ENCODE measurements at places on chromosomes 4 and X.

GRCh38 chrX:37437160-37437559 lies 88.0 kb downstream of the PRRG1 start:
- no peak for DNase-seq

GRCh38 chrX:13646154-13646549 lies 6.8 kb upstream of the TCEANC start:
- DNase-seq: peak; percentile 23

GRCh38 chrX:137290011-137290410 lies 256.2 kb upstream of the GPR101 start:
- no peak for DNase-seq

DNA sequence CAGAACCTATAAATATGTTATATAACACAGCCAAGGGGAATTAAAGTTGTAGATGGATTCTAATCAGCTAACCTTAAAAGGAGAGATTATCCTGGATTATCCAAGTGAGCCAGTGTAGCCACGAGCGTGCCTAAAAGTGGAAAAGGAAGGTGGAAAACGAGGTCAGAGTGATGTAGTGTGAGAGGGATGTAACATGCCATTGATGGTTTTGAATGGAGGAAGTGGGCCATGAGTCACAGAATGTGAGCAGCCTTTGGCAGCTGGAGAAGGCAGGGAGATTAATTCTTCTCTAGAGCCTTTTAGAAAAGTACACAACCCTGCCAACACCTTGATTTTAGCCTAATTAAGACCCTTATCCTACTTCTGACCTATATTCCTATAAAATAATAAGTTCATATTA lies 149.1 kb downstream of the SLC39A8 start:
- DNase-seq: no peak

DNA sequence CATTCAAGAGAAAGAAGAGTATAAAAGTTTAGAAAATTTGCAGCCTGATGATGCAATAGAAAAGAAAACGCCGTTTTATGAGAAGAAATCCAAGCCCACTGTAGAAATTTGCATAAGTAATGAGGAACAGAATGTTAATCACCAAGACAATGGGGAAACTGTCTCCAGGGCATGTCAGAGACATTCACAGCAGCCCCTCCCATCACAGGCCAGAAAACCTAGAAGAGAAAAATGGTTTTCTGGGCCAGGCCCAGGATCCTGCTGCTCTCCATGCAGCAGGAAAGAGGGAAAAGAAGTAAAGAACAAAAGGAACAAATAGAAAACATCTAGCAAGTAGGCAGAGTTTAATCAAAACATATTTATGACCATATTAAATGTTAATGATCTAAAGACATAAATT lies 119.0 kb downstream of the ANKRD50 start:
- DNase-seq: no peak

GRCh38 chr4:86791126-86791525 lies 58.1 kb downstream of the SLC10A6 start:
- no peak for DNase-seq

- no peak for DNase-seq
Observed at GRCh38 chrX:104721854-104722253, 155.9 kb downstream of the IL1RAPL2 start.

GRCh38 chr4:142728233-142728632 lies 117.9 kb downstream of the INPP4B start:
- DNase-seq: no peak

- no peak for DNase-seq
Observed at GRCh38 chr4:140312100-140312499, 61.3 kb upstream of the SCOC start.

- no peak for DNase-seq
Observed at GRCh38 chrX:39836802-39837420, 260.8 kb downstream of the BCOR start.

GRCh38 chrX:39795605-39796004 lies 302.2 kb downstream of the BCOR start:
- no peak for DNase-seq

- DNase-seq: no peak
Observed at GRCh38 chr4:17493619-17494018, 18.3 kb downstream of the QDPR start.

DNA sequence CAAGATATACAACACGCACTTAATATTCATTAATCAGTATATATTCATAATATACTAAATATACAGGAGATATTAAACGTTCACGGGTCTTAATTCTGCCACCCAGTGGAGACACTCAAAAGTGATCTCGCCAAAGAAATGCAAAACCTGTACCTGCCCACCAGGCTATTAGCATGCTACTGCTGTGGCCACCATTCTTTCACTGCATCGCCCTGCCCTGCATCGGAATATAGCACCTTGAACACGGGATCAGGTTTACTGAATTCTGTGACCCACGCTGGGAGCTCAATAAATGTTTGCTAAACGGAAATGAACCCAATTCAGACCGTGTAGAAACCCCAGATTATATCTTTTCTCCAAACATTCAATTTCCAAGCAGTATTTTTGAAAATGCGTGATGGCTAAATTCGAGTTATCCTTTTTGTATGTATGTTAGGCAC lies 840 bp upstream of the CLCN3 start:
- peak; percentile 20 for DNase-seq

GRCh38 chr4:128349921-128350320 lies 62.3 kb upstream of the PGRMC2 start:
- no peak for DNase-seq

GRCh38 chrX:104130808-104131207 lies 18.5 kb downstream of the ZCCHC18 start:
- DNase-seq: no peak

- DNase-seq: no peak
Observed at GRCh38 chr4:127421437-127421836, 211.3 kb upstream of the INTU start.

DNA sequence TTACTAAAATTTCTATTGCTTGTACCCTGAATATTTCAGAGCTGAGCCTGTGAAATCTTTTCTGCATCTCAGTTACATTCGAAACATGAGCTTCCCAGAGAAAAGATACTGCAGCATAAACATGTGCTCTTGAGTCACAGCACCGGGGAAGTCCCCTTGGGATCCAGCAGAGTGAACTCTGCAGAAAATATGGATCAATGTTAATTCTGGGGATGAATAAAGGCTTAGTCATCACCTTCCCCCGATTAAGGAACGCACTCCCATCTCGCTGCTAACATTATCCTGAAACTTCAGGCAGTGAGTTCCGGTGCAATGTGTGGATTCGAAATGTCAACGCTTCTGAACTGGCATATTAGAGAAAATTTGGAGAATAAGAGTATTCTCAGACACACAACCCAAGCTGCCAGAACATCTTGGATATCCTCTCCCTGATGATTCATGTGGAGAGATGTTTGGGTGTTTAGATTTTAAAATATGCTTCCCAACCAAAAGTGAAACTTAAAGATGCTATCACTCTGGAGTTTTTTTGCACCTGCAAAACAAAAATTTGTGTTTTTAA lies 90.8 kb downstream of the IRF2 start:
- DNase-seq: no peak

DNA sequence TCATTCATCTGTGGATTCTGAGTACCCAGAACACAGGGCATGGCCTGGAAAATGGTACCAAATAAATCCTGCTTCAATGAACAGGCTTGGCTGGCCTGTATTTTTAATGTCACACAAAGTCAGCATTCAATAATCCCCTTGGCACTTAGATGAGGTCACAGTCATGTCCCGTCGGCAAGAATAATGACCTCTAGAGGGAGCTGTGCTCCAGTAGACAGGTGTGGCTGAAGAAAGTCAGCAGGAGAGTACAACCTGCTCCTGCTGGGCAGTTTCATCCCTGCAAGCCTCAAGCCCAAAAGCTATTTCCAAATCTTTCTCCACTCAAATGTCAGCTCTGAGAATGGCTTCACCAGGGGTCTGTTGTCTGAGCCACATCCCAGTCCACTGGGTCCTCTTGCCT lies 404.0 kb upstream of the F9 start:
- DNase-seq: peak; percentile 40

- peak; percentile 33 for DNase-seq
Observed at GRCh38 chr4:88211473-88212252, 53.2 kb upstream of the ABCG2 start.

GRCh38 chr4:169774466-169775445 lies 17.0 kb upstream of the HPF1 start:
- DNase-seq: no peak

- DNase-seq: no peak
Observed at GRCh38 chrX:10034740-10035260, 67.6 kb downstream of the CLDN34 start.

DNA sequence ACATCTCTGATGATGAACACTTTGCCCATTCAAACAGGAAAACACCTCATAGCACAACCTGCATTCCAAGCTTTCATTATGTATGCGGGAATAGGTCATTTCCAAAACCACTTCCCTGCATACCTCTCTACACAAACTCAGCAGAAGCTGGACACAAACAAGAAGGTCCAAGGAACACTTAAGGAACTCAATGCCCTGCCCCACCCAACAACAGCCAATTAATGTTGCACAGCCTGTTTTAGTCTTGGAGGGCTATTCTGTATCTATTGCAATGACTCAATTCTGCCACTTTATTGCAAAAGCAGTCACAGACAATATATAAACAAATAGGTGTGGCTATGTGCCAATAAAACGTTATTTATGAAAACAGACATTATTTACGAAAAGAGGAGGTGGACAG lies 16.7 kb downstream of the OPHN1 start:
- DNase-seq: no peak

DNA sequence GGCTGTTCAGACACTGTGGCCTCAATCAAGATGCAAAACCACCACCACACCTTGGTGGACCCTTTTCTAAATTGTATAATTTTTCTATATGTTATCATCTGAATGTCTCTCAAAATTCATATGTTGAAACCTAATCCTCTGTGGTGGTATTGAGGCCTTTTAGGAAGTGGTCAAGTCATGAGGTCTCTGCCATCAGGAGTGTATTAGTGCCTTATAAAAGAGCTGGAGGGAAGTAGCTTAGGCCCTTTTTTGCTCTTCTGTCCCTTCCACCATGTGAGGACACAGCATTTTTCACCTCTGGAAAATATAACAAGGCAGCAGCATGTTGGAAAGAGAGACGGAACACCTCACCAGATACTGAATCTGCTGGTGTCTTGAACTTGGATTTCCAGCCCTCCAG lies 30.5 kb upstream of the DKK2 start:
- no peak for DNase-seq

DNA sequence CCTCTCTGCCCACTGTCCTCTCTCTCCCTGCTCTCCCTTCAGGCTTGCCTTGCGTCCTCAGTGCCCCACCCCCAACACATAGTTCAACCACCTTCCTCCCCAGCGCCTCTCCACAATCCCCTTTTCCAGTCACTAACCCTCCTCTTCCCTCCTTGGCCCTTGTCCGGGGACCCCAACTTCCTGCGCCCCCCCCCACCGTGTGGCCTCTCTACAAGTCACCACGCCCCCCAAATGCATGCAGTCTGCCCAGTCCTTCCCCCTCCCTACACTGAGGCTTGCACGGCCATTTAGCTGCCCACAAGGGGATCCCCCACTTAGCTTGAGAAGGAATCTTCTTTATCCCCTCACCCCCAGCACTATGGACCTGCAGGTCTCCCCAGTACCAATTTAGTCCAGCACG lies 569 bp downstream of the CXCR3 start:
- DNase-seq: no peak

GRCh38 chr4:108008721-108009120 lies 19.0 kb downstream of the HADH start:
- DNase-seq: no peak

- DNase-seq: no peak
Observed at GRCh38 chrX:129790146-129790545, 10.4 kb downstream of the SASH3 start.

- no peak for DNase-seq
Observed at GRCh38 chrX:132967049-132967448, 8.6 kb upstream of the HS6ST2 start.

DNA sequence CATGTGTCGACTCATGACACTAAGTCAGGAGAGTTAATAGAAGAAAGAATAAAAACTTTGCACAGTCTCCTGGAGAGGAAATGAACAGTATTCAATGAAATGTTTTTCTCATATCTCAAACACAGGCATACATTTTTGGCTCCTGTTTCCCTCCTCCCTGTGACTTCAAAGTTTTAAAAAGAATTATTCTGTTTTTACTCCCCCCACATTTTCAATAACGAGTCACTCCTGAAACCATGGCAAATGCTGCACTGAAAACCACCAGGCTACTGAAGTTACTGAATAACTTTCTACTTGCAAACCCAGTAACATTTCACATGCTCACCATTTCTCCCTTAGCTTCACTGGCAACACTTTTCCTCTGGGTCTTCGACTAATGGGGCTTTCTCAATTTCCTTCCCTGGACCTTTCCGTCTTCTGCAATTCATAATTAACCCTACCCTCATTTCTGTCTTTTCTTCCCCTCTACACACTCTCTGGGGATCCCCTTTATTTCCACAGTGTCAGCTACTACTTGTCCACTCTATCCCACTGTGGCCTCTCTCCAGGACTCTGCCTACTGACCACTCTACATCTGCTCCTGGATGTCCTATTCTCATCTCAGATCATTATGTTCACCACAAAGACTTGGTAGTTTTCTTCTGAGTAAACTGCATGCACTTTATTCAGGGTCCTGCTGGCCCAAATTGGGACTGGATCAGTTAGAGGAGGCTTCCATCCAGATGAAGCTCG lies 225.8 kb upstream of the ETNPPL start:
- DNase-seq: no peak

GRCh38 chr4:177367336-177367735 lies 57.7 kb downstream of the NEIL3 start:
- DNase-seq: no peak

- DNase-seq: no peak
Observed at GRCh38 chr4:119080721-119081541, 54.7 kb upstream of the MYOZ2 start.

DNA sequence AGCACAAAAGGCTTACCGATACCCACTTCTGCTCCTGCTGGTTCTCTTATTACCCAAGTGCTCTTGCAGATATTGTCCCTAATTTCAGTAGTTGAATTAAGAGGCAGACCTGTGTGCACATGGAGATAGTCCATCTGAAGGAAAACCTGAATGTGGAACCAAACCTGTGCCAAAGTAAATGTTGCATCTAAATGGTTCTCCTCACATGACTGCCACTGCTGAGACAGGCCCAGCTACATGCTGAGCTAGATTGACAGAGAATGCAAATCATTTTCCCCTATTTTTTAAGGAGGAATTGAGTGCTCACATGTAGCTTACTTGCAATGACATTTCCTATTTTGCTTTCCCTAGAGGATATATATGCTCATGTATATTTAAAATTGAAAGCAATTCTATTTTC lies 609.1 kb upstream of the TECRL start:
- DNase-seq: no peak
